ENCODE measurements at places on chromosomes 1 and 21.

DNA sequence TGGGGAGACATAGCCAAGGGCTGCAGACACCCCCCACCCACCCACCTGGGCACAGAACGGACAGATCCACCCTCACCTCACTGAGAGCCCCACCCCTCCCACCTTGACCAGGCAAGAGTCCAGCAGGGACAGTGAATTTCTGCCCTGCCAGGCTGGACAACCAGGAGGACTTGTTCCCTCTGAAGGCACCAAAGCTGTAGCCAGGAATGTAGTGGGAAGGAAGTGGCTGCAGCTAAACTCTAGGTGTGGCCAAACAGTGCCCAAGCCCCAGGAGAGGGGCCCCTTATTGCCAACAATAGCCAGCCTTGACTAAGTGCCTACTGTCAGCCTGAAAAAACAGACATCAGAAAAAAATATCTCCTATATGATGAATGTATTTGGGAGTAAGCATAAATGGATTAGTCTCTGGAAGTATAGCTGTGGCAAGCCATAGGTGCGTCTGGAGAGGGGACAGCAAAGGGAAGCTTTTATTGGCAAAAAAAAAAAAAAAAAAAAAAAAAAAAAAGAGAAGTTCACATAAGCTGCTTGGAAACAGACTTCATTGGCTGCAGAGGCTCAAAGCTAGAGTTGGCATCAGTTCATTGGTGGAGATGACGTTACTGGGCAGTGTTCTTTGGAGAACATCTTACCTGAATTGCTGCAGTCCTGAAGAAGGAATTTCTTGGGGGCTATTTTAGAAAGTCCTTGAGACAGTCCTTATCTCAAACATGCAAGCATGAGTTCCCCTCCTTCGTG is 64.1 kb upstream of the TMEM51 start:
- no peak for DNase-seq

DNA sequence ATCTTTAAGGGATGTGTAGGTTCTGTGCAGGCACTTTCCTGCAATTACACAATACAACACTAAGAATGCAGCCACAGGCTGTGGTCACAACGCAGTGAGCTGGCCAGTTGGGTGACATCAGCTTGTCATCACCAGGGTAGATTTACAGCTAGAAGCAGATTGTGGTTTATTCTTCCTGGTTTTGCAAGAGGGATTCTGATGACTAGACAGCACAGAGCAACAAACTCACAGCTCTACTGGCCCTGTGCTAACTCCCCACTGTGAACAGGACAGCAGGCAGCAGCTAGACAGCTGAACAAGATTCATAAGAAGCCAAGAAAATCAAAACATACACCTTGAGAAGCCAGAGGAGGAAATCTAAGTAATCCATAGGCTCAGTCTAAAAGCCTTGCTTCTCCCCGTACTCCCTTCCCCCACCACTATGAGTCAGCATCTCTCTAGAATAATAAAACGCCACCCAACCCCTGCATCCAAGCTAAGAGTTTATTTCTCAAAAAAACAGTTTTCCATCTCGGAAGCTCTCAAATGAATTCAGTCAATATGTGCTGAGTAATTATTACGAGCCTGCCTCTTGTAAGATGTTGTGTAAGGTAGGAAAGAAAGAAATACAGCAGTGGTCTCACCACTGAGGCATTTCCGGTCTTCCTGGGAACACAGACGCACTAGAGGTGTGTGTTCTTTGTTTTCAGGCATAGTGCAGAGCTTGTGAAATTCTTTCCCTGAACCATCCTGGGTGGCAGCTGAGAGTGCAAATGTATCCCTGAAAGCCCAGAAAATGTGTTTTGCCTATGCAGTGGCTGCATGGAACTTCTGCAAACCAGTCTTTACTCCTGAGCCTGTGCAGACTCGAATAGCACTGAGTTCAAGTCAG is 162.8 kb downstream of the NTPCR start:
- peak; percentile 7 for DNase-seq

GRCh38 chr1:245365095-245366020 is 210.6 kb downstream of the KIF26B start:
- no peak for DNase-seq

- no peak for DNase-seq
Measured at GRCh38 chr1:25486602-25487001, 55.9 kb downstream of the MACO1 start.

DNA sequence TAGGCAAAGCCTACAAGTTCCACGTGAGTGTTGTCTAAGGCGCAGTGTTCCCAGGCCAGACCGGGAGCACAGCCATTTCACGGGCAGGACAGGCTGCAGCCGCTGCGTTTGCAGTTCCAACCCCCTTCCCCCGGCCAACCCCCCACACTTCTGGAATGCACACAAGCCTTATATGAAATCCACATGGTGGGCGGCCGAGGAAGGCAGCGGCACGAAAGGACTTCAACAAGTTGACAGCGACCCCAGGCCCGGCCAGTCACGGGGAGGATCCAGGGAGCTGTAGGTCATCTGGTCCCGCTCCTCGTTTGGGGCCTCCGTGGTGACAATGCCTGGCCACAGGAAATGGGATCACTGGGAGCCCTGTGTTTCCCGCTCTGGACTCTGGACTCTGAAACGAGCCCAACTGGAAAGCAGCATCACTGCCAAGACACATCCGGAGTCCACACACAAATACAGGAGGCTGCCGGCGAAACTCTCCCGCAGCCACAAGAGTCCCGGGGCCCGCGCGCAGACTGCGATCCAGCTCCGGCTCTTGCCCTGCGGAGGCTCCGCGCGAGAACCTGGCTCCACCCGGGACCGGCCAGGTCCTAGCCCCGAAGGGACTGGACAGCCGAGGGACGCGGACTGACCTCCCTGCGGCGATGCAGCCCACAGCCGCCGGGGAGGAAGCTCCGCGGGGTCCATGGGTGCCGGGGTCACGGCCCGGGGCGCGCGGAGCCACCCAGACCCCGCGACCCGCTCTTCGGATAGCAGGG is 794 bp downstream of the NID1 start:
- peak; percentile 29 for DNase-seq

Measured in hypothalamus (tissue), 51 donors.